Activated CD4-positive, alpha-beta T cell treated with anti-CD3 and anti-CD28 coated beads, Interleukin-2, amount 10 ng/mL, durations not matched to agents 7 days and 5 days (primary cell): ENCODE measurements at places on chromosomes 16 and 17.

DNA sequence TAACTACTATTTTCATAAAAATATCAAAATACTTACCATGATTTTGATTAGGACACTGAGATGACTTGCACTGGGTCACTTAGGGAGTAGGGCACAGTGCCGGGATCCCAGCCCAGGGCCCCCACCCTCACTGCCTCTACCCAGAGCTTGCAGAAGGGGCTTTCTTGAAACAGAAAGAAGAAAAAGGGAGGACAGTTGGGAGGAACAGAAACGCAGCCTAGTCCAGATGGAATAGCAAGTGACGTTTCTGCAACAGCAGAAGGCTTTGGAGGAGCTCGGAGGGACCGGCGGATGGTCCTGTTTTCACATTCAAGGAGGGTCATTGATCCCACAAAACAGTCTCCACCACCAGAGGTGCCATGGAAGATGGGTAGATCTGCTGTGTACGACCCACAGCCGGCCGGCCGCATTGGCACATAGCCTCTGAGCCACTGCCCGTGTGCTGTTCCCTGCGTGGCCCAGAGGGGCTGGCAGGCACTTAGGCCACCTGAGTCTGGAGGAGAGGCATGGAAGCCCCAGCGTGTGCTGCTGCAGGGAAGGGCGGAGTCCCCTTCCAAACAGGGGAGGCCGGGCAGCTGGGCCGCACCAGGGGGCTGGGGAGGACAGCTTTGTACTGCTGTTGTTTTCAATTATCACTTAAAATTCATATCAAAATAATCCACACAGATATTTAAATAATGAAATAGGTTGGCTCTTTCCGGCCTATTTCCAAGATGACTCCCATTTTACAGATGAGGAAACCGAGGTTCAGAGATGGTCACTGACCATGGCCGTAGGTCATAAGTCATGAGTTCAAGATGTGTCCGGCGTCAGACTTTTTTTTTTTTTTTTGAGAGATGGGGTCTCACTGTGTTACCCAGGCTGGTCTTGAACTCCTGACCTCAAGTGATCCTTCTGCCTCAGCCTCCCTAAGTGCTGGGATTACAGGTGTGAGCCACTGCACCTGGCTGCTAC lies 22.9 kb upstream of the GSG1L start:
- no peak for DNase-seq

- no peak for DNase-seq
Measured at GRCh38 chr17:57521606-57522005, 223.5 kb downstream of the CCDC182 start.

- no peak for DNase-seq
Measured at GRCh38 chr17:37614391-37614790, 5.2 kb upstream of the SYNRG start.

DNA sequence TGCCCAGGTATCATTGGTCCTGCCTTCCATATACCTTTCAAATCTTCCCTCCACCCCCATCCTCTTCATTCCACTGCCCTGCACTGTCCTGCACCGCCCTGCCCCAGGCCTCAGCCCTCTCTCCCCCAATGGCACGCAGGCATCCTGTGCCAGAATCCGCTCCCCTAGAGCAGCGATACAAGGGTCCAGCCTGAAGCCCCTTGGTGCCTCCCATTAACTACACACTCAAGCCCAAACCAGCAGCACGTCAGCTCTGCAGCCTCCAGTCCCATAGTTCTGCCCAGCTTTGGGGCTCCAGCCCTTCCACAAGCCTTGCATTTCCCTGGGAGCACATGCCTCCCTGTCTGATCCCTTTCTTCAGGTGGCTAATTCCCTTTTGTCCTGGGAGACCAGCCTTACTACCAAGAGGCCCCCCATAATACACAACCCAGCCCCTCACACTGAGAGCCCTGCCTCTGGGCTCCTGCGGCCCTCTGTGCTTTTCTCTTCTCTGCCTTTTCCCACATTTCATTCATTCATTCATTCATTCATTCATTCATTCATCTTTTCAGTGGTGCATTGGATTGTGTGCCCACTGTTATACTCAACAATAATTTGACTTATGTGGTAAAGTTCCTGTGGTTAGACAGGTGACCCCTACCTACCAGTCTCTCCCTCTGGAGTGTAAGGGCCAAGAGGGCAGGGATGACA lies 26.8 kb upstream of the DLX3 start:
- no peak for DNase-seq
